Lower lobe of right lung (tissue), 2 donors: ENCODE measurements at places on chromosomes 2 and 18. TPM values are rescaled to one million over a fixed set of nuclear protein-coding genes. Genes with fewer than 3 reads are reported as not detected.

Gene LOXHD1
- total RNA-seq, result 2.9 TPM

Gene DCDC2C
- not detected for total RNA-seq

Gene DAW1
- total RNA-seq, result 4.9 TPM

Gene MAB21L4
- total RNA-seq, result 17.0 TPM

Gene RETSAT
- total RNA-seq, result 55.5 TPM

Gene CCDC74A
- total RNA-seq, result 4.9 TPM

Gene NTSR2
- not detected for total RNA-seq

Gene NHEJ1
- total RNA-seq, result 13.0 TPM

Gene PFN4
- 1.7 TPM for total RNA-seq

Gene RHOB
- 176 TPM for total RNA-seq

Gene THADA
- total RNA-seq, result 41.2 TPM

Gene FMNL2
- total RNA-seq, result 77.9 TPM

Gene ABCG5
- total RNA-seq, result not detected

Gene HADHA
- 130 TPM for total RNA-seq

Gene CKAP2L
- total RNA-seq, result 1.3 TPM

Gene ATL2
- 62.6 TPM for total RNA-seq

Gene COLEC11
- total RNA-seq, result 0.30 TPM

Gene KLHL30
- 0.71 TPM for total RNA-seq

Gene POTEC
- not detected for total RNA-seq

Gene SLC9A4
- total RNA-seq, result not detected

Gene CYP1B1
- total RNA-seq, result 67.0 TPM

Gene TPO
- 0.21 TPM for total RNA-seq

Gene HMSD
- total RNA-seq, result 1.6 TPM

Gene AMER3
- not detected for total RNA-seq

Gene ERMN
- 0.21 TPM for total RNA-seq

Gene GCG
- not detected for total RNA-seq

Gene TRPM8
- not detected for total RNA-seq

Gene RAD51AP2
- not detected for total RNA-seq

Gene TCF7L1
- 17.1 TPM for total RNA-seq

Gene C2orf81
- total RNA-seq, result 10.0 TPM

Gene ACAA2
- 71.3 TPM for total RNA-seq
